ENCODE measurements at places on chromosomes 5 and 9.

DNA sequence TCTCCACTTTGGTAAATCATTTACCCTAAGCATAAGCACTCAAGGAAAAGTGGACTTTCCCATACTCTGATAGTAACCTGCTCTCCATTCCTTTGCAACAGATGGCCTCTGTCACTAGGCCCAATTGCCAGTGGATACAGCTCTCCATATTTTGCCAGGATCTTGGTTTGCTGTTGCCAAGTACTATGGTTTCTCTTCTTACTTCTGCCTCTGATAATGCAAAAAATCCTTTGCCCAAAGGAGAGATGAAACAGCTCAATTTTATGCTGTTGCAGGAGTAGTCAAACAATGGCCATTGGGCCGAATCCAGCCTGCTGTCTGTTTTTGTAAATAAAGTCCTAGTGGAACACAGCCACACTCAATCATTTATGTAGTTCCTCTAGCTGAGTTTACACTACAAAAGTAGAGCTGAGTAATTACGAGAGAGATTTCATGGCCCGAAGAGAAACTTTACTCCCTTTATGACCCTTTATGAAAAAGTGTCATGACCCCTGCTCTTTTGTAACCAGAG lies 92.5 kb downstream of the HTR4 start:
- DNase-seq, result no peak

- DNase-seq, result no peak
These were observed 239.6 kb downstream of the PAPPA start for GRCh38 chr9:116393198-116393597.

GRCh38 chr9:137807721-137808703 lies 69.6 kb upstream of the CACNA1B start:
- DNase-seq, result no peak

- no peak for DNase-seq
These were observed 271.5 kb downstream of the ADGRV1 start for GRCh38 chr5:90830058-90830457.

DNA sequence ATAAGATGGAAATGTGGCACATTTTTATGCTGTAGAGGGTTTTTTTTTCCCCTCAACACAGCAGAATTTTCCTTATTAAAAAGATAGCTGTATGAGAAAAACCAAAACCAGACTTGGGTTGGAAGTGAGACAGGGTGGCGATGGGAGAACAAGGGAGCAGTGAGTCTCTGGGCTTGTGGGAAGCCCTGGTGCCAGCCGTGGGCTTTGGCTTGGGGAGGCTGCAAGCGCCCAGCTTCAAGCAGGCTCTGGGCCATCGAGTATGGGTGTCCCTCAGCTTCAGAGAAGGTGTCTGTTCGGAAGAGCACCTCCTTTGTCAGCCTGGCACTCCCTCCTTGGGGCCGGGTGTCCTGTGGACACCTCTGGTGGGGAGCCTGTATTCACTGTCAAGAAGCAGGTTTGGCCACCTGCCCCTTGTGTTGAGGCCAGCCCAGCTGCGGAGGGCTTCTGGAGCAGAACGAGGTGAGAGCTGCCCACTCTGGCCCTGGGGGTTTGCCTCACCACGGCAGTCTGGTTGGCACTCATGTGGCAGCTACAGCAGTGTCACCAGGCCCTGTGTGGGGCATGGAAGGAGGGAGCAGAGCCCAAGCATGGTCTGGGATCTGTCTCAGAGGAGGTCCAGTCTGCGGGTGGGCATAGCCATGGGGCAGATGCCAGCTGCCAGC lies 37.6 kb upstream of the ANGPTL2 start:
- no peak for DNase-seq

- DNase-seq, result no peak
These were observed 86.6 kb downstream of the SH3GL2 start for GRCh38 chr9:17665450-17665849.

- no peak for DNase-seq
These were observed 164.1 kb upstream of the ZNF618 start for GRCh38 chr9:113712053-113712452.

DNA sequence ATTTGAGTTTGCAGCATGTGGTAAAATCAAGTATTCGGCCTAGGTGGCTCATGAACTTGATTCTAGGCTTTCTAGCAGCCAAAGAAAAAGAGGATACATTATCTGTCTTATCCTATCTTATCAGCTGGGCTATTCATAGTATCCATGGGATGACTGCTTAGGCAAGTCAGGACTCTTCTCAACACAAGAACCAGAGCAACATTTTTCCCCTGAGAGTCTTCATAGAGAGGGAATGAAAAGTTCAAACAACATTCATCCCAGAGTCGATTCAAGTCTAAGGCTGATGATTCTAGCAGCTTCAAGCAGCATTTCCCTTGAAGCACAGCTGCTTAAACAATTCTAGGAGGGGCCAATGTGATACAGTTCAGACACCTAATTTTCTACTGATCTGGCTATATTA lies 3.0 kb downstream of the S100Z start:
- DNase-seq, result no peak

- no peak for DNase-seq
These were observed 50.8 kb downstream of the ADAMTS12 start for GRCh38 chr5:33840927-33841547.

DNA sequence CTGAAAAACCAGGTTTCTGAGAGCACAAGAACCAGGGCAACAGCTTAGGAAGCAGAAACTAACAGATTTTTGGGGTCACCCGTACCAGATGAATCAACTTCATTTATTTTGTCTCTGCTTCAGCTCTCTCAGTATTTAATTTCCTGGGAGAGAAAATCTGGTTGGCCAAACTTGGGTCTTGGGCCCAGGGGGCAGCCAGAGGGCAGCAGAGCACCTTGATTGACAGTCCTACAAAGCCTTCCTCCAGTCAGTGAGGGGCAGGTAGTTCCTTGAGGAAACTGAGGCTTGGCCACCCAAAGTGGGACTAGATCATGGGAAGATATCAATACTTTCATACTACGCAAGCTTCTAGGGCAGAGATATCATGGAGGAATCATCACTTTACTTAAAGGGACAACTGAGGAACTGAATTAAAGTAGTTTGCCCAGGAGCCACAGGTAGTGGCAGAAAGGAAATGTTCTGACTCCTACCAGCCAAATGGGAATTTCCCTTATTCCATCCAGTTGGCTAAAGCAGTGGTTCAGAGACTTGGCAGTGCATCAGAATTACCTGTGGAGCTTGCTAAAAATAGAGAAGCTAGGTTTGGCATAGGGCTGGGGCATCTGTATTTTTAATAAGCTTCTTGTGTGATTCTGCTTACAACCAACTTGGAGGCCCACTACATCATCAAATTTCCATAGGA lies 21.5 kb upstream of the ARHGAP26 start:
- peak; percentile 11 for DNase-seq

DNA sequence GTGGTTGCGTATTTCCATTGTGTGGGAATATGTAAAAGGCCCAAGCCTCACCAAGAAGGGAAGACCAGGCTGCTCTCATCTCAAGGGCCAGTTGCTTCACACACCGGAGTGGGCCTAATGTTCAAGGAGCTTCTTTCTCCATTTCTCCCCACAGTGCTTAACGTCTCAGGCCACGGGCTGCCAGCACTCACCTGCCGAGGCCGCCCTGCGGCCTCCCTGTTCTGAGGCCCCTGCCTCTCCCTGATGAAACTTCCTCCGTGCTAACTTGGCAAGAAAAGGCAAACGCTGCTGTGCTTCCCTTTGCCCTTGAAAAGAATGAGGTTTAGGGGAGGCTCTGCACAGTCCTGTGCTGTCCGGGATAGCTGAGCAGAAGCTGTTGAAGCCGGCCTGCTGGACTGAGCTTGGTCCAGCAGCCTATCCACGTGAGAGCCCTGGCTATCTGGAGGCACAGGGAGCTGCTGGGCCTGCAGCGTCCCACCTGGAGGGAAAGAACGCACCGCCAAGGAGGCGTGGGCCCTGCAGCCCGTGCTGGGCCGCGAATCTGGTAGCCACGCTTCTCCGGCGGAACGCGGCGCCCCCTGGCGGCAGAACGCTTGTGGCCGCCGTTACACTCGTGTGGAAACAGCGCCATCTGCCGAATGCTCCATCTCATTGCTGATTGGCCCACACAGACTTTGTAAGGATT lies 73.5 kb upstream of the PRSS3 start:
- peak; percentile 80 for DNase-seq

DNA sequence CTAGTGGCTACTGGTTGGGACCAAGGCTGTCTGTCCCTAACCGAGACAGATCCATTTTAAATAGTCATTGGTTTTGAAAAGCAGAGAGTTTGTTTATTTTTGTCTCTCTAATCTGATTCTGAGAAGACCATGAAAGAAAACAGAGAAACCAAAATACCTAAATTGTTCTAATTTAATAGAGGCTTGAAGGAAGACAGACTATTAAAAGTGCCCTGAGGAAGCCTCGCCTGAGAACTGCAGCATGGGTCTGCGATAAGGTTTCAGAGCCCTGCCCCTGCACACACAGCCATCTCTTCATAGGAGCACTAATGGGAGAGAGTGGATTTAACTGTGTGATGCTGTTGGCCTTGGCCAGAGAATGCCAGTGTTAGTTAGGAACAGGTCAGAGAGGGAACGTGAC lies 175.5 kb upstream of the SV2C start:
- no peak for DNase-seq

DNA sequence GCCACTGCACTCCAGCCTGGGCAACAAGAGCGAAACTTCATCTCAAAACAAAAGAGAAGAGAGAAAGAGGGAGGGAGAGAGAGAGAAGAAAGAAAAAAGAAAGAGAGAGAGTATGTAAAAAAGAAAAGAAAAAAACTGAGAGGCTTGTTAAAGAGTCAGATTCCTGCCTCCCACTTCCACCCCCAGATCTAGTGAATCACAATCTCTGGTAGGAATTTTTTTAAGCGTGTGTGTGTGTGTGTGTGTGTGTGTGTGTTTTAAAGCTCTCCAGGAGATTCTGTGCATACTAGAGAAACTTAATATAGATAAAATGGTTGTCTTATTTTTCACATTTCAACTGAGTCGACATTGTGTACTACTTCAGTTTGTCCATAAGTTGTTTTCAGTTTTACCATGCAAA lies 32.0 kb downstream of the SAR1B start:
- no peak for DNase-seq

- DNase-seq, result no peak
These were observed 284.8 kb downstream of the SEC61B start for GRCh38 chr9:99506747-99507348.

GRCh38 chr5:174581479-174581878 lies 142.9 kb upstream of the MSX2 start:
- peak; percentile 51 for DNase-seq

- no peak for DNase-seq
These were observed 127.7 kb upstream of the C9orf72 start for GRCh38 chr9:27701016-27701415.

DNA sequence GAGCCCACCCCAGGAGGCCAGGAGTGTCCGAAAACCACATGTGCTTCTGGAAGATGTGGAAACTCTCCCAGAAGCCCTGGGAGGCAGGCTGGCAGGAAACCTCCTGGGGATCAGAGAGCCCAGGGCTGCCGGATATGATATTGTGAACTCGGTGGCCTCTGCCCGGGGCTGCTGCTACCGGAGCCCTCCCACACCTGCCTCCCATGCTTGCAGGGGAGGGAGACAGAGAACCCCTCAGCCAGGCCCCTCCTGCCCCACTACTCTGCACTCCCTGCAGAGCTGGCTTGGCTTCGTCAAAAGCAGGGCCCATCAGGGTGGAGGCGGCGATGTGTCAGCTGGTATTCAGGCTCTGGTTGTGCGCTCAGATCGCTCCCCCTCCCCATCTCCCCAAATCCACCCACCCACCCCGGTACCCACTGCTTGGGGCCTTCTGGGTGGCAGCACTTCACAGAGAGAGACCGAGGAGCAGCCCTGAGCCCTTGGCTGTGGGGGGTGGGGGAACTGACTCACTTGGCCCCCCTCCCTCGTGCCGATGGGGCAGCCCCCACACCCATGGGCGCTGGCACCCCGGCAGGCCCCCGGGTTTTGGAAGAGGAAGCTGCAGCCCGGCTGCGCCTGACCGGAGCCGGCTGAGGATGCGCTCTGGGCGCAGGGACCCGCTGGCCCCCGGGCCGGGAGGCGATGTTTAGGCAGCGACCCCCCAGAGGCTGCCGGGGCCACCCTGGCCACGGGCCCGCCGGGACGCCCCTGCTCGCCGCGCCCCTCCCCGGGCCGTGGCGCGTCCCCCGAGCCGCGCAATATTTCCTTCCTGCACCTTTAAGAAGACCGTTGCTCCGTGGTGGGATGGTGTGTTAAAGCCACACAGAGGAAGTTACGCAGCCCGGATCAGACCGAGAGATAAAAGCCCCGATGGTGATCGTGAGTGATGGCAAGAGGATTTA lies 786 bp upstream of the NTNG2 start:
- peak; percentile 60 for DNase-seq

- DNase-seq, result no peak
These were observed 29.4 kb downstream of the ABITRAM start for GRCh38 chr9:108963459-108964143.

GRCh38 chr9:135741276-135742219 lies 39.6 kb downstream of the KCNT1 start:
- no peak for DNase-seq

GRCh38 chr5:40441733-40442132 lies 238.0 kb upstream of the PTGER4 start:
- no peak for DNase-seq

- no peak for DNase-seq
These were observed 56.6 kb downstream of the SMIM23 start for GRCh38 chr5:171841984-171842776.

GRCh38 chr9:86604741-86605140 lies 250.5 kb upstream of the TUT7 start:
- no peak for DNase-seq

GRCh38 chr9:78865737-78866136 lies 568.8 kb downstream of the PSAT1 start:
- no peak for DNase-seq

DNA sequence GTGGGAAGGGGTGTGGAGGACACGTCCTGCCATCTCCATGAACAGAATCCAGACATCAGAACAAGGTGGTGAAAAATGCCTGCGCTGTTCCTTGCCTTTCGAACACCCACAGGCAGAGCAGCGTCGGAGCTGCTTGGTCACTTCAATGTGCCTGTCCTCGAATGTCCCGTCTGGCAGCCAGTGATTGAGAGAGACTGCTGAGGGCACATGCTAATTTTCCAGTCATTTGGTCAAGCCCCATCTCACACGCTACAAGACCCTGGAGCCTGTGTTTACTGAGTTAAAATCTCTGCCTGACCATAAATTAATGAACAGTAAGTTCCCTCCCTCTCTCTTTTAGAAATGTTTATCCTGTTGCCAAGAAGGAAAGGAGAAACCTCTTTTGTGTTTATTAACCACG lies 149.3 kb downstream of the NTRK2 start:
- no peak for DNase-seq

- peak; percentile 66 for DNase-seq
These were observed 61.4 kb downstream of the UGCG start for GRCh38 chr9:111957856-111958631.

DNA sequence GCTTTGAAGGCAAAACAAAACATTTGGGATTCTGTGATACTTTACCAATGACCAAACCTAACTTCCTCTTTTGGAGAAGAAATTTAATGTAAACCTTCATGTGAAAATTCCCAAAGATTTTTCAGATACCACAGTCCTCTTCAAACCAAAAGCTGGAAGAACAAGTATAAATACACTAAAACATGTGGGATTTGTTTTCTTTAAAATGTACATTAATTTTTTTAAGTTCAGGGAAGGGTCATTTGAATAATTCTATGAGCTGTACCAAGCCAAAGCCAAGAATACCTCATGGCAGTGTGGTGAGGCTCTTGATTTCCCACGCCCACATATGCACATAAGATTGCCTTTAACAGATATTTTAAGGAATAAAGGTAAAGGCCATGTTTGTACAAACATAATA lies 28.4 kb upstream of the ITGA1 start:
- no peak for DNase-seq
